ENCODE measurements at places on chromosomes 6 and 20. TPM values are rescaled to one million over a fixed set of nuclear protein-coding genes. Genes with fewer than 3 reads are reported as not detected.

The FOXO3 gene
- total RNA-seq = 16.9 TPM

The ECT2L gene
- not detected for total RNA-seq

The IER3 gene
- 4.2 TPM for total RNA-seq

The SLC12A5 gene
- not detected for total RNA-seq

The STMN3 gene
- 32.2 TPM for total RNA-seq

The PTCRA gene
- total RNA-seq = not detected

All from B cell (primary cell).